T-helper 22 cell (primary cell): ENCODE measurements at places on chromosomes 2 and 18.
A peak's percentile ranks its signal among the peaks of the same experiment; 100 is the strongest.

- no peak for DNase-seq
Observed at GRCh38 chr2:126495189-126495588, 160.8 kb upstream of the GYPC start.

DNA sequence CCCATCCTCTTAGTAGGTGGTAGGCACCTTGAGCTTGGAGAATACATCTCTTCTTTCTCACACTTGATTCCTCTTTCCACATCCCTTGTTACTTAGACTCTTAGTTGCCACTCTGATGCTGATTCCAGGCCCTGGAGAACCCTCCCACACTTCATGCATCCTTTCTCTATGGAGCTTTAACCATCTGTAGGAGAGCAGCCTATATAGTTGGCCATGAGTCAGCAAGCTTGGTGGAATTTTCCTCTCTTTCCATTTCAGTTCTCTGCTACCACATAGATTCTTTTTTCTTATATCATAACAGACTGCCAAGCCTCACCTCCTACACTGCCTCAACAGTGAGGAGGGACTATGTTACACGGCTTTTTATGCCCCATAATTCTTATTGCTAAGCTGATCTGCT is 851.6 kb upstream of the CDH2 start:
- DNase-seq: no peak

GRCh38 chr2:42169874-42170521 is 845 bp downstream of the EML4 start:
- no peak for DNase-seq

GRCh38 chr2:21818212-21818795 is 694.5 kb downstream of the TDRD15 start:
- DNase-seq: no peak

DNA sequence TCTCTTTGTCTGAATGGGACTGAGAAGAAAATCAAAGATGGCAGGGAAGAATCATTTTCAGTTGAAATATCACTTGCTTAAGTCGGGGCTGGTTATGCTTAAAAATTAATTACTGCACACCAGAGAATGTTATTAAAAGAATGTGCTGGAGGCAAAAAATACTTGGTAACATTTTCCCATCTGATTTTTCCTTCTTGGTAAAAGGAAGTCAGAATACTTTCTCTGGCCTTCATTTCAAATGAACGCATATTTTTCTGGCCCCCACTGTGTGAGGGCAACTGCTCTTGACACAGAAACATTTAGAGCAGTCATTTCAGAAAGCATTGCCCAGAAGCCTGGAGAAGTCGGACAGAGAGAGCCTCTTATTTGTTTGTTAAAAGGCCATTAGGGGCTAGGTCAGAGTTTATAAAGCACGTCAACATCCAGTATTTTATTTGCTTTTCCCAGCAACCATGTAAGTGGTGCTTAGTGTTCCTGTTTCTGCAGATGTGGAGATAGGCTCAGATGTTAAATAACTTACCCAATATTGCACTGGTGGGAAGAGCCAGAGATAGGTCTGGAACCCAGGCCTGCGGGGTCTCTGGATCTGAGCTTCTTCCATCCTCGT is 32.9 kb upstream of the LYPD6B start:
- DNase-seq: no peak

DNA sequence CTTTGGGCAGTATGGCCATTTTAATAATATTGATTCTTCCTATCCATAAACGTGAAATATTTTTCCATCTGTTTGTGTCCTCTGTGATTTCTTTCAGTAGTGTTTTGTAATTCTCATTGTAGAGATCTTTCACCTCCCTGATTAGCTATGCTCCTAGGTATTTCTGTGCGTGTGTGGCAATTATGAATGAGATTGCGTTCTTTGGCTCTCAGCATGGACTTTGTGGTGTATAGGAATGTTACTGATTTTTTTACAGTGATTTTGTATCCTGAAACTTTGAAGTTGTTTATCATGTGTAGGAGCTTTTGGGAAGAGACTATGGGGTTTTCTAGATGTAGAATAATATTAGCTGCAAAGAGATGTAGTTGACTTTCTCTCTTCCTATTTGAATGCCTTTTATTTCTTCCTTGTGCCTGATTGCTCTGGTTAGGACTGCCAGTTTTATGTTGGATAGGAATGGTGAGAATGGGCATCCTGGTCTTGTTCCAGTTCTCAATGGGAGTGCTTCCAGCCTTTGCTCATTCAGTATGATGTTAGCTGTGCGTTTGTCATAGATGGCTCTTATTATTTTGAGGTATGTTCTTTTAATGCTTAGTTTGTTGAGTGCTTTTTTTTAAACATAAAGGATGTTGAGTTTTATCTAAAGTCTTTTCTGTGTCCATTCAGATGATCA is 27.0 kb upstream of the THUMPD2 start:
- no peak for DNase-seq

DNA sequence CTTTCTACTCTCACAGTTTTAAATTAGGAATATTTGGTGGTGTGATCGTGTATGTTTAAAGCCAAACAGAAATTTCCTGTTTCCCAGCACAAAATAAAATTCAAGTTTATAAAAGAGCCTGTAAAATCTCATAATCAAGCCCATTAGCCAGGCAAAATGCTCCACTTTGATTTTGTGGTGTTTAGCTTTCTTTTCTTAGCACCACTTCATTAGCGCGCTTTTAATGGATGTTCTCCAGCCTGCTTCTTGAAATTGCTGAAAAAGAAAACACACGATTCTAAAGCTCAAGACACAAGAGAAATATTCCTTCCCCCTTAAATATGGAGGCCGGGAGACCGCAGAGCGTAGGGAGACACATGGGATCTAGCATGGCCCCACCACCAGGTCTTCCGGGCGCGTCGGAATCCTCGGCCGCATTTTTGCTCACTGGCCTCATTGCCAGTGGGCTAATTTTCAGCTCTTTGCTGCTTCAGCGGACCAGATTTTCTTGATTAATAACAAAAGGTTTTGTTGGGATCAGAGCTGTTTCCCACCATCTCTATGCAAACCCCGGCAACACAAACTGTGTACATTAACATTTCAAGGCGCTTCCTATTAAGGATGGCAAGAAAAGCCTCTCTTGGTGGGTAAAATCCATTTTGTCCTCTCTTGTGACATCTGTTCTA is 40.4 kb upstream of the ID2 start:
- DNase-seq: no peak

- no peak for DNase-seq
Observed at GRCh38 chr2:189553504-189554088, 27.0 kb downstream of the SLC40A1 start.

- peak; percentile 67 for DNase-seq
Observed at GRCh38 chr2:11753886-11754699, 7.7 kb downstream of the LPIN1 start.

- DNase-seq: no peak
Observed at GRCh38 chr2:119469131-119469530, 37.5 kb downstream of the TMEM37 start.

GRCh38 chr2:238009563-238009962 is 42.7 kb downstream of the UBE2F start:
- no peak for DNase-seq

GRCh38 chr2:181312515-181312927 is 144.7 kb upstream of the ITGA4 start:
- DNase-seq: no peak

DNA sequence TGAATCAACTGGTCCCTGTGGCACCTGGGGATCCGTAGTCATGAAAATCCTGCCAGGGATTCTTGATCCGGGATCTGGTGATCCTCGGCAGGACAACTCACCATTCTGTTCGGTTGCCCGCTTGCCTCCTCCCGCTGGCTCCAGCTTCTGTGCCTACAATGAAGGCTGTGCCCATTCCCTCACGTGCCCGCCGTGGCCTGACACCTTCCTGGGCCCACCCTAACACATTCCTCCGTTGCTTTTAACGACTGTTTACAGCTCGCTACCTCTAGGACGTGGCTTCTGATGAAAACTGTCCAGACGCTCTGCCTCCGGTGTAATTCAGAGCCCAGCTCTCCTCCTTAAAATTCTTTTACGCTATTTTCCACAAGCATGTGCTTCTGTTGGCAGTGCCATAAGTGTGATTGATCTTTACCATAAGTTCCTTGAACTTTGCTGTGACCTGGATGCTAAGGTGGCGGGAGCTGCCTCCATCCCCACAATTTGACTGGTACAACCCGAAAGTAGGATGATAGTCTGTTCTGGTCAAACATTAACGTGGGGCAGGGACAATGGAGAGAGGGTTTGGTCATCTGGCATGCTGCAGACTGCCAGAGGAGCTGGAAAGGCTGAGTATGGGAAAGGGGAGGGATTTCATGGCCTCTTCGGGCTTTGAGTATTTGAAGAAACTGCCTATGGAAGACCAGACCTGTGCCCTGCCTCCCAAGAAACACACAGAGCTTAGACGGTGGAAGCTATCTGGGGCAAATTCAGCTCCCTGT is 206.8 kb upstream of the TNP1 start:
- DNase-seq: no peak

GRCh38 chr2:223549215-223549614 is 52.9 kb downstream of the SCG2 start:
- DNase-seq: no peak

GRCh38 chr2:225008179-225008856 is 34.0 kb downstream of the DOCK10 start:
- no peak for DNase-seq

GRCh38 chr18:48983793-48984437 is 33.1 kb upstream of the SMAD7 start:
- DNase-seq: no peak

- DNase-seq: no peak
Observed at GRCh38 chr2:228767196-228767595, 503.9 kb downstream of the PID1 start.

- DNase-seq: no peak
Observed at GRCh38 chr2:33304032-33304864, 172.2 kb upstream of the RASGRP3 start.

GRCh38 chr2:73588177-73588576 is 54.0 kb downstream of the NAT8 start:
- DNase-seq: no peak

- DNase-seq: no peak
Observed at GRCh38 chr2:79359419-79359818, 153.4 kb upstream of the CTNNA2 start.

DNA sequence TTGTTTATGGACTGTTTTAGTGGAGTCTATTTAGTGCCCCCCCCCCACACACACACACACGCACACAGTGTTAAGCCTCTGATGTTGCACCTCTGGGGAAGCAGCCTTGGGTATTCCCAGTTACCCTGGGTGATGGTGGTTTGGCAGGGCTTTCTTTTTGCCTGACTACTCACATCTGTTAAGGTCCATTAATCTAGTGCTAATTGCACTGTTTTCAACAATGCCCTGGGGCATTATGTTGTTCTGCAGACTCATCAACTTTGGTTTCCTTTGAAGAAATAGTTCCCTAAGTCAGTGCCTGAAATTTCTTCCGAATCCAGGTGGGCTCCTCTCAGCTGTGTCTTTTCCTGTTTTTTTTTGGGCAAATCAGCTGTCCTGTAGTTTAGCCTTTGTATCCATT is 34.7 kb downstream of the SPOPL start:
- no peak for DNase-seq

DNA sequence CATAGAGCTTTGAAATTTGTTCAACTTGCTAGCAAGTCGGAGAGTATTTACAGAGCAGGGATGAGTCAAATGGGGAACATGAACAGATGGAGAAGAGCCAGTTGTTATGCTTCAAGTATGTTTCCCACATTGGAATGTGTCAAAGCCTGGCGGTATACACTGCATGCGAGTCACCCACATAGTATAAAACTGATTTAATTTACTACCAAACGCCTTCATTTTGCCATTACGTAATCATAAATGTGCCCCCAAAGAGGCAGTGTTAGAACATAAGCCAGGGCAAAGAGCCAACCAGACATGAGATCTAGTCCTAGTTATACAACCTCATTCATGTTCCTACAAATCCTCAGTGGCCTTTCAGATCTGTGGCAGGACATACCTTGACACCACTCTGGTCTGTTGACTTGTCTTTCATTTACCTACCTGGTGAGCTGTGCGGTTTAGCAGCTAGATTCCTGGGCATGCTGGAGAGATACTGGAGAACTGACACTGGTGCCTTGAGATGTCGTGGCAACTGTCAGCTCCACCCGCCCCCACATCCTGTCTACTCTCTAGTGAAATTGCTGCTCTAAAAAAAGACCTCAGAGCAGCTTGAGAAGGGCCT is 21.7 kb upstream of the NRP2 start:
- DNase-seq: no peak

DNA sequence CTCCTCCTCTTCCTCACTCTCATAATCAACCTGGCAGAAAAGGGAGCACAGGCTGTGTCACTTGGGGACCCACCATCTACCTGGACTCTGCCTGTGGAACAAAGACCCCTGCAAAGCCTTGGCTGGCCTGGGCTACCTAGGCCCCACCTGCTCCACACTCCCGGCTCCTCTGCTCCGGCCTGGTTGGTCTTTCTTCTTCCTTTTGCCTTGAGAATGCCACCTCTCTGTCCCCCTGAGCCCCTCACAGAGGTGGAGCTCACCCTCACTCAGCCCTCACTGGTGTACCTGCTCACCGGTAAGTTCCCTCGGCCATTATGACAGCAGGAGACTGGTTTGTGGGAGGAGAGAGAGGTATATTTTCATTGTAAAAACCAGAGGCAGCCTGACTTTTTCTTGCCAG is 74.1 kb downstream of the POLR1A start:
- no peak for DNase-seq

- no peak for DNase-seq
Observed at GRCh38 chr2:16318051-16318450, 347.6 kb downstream of the CYRIA start.

- DNase-seq: no peak
Observed at GRCh38 chr2:215522237-215522636, 86.4 kb upstream of the FN1 start.

DNA sequence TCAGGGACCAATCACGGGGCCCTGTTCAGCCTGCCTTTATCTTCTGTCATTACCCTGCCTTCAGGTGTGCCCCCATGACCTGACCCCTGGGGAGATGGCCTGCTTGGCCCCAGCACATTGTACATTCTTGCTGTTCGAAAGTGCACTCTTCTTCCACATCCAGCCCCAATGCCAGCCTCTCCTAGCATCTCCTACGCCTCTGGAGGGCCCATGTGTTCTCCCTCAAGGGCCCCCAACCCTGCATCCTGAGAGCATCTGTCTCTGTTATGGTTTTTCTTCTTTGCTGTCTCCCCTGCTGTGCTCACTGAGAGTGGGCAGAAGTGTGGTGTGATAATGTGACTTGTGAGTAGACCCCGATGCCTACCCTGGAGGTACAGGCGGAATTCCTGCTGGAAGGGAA is 41.5 kb upstream of the OTOS start:
- DNase-seq: no peak

DNA sequence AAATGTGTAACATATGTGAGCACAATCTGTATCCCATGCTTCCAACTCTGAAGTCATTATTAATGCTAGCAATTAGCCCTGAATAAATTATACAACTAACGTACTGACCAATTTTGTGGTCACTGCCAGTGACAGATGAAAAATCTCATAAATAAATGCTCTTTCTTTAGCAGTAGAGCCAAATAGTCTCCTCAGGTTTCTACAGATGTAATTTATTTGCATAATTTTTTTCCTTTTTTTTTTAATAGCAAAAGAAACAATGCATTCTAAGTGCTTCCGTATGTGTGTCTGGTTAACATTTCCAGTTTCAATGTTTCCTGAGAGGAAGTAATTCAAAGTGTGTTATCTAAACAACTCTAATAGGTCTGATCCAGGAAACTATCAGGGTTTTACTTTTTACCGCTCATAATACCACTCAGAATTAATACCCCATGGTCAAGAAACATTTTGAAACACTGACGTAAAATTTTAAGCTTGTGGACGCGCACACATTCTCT is 108.4 kb downstream of the MEP1B start:
- no peak for DNase-seq
